ENCODE measurements at places on chromosomes 5 and 9.

GRCh38 chr5:88256872-88257271 lies 11.8 kb downstream of the TMEM161B start:
- no peak for DNase-seq

- no peak for DNase-seq
Measured at GRCh38 chr5:56482363-56482762, 249.2 kb upstream of the ANKRD55 start.

DNA sequence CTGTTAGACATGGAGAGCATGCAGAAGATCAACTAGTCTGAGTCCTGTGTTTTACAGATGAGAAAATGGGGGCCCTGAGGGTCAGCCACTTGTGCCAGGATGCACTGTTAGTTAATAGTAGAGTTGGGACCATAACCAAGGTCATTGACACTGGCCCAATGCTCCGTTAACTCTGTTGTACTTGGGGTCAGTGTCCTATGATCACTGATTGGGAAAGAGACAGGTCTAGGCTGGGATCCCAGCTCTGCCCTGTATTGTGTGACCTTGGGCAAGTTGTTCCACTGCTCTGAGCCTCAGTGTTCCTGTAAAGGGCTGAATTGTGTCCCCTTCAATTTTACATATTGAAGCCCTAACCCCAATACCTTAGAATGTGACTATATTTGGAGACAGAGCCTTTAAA lies 70.0 kb downstream of the GDNF start:
- DNase-seq, result no peak

- DNase-seq, result no peak
Measured at GRCh38 chr9:86598411-86599239, 244.4 kb upstream of the TUT7 start.

DNA sequence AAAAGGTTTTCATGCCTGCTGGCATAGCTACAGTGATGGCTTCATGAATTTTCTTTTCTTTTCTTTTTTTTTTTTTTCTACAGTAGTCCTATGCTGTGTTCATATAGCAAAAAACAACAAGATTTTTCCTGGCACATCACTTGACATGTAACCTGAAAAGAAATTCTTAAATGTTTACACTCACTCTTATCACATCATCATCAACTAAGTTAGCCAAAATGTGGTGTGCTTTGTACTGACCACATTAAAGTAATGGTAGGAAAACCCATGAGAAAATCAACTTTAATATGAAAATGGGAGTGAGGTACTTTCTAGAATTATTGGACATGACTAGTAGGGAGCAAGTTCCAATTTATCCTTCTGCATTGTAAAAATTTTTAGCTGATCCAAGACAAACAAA lies 146.7 kb downstream of the SSBP2 start:
- DNase-seq, result no peak

Data from stimulated activated CD4-positive, alpha-beta T cell treated with anti-CD3 and anti-CD28 coated beads, Interleukin-4, amount 100 ng/mL, for 1 hour (primary cell).